NCI-H1092 treated with DMSO at 0.1 percent for 48 hours (cell line): ENCODE measurements at places on chromosomes 16 and 17.

GRCh38 chr16:81384006-81384405 is 60.6 kb upstream of the CMIP start:
- DNase-seq, result no peak

DNA sequence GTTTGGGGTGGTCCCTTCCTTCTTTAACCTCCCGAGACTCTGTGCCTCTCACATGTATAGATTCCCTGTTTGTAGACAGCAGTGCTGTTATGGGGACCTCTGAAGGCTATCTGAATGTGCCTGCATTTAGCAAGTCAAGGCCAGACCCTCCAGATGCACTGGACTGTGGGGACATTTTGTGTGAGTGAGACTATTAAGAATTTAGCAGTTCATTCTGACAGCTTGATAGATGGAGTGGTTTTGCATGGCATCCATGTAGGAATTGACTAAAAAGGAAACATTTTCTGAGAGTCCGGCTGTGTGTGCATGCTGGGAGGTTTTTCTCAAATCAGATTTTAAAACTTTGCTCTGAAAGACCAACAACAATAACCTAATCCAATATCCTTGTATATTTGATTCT is 226.3 kb downstream of the MSI2 start:
- DNase-seq, result no peak

GRCh38 chr17:74605361-74605760 is 13.3 kb upstream of the CD300LD start:
- DNase-seq, result no peak

- no peak for DNase-seq
Measured at GRCh38 chr16:28986046-28986445, 1.2 kb downstream of the LAT start.

DNA sequence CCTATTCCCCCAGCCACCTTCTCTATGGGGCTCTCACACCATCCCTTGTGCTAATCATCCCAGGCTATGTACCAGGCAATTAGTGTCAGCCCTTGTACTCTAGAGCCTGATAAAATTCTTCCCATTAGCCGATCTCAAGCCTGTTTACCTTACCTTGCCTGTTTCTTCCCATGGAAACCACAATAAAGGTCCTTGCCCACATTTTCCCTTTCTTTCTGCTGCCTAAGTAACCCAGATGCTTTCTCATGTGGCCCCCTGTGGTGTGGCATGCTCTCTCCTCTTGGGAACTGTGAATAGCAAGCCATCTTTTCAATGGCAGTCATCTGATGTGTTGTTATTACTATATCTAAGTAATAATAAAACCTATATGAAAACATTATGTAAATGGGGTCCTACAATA is 265.8 kb upstream of the ELAC2 start:
- DNase-seq, result no peak

DNA sequence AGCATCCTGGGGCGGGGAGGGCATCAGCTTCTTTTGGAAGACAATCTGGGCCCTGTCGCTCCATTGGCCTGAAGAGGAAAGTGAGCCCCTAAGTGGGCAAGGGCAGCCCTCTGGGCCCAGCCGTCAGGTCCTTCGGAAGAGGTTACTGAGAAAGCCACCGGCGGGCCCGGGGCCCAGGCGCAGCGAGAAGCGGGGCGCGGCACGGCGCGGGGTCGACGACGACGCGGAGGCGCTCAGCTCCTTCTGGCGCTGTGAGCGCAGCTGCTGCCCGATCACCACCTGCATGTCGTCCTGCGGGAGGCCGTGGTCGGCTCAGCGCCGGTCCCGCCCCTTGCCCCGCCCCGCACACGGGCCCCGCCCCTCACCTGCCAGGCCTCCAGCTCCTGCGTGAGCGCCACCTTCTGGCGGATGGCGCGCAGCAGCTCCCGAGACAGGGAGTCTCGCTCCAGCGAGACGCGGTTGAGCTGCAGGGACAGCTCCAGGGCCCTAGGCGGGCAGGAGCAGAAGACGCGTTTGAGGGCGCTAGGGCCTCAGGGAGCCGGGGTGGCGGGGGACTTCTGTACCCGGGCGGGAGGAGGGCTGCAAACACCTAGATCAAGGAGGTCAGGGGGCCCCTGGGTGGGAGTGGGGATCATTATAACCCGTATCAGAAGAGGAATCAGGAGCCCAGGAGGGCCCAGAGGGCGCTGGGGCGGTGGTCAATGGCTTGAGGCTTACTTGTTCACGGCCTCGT is 4.3 kb downstream of the THOC6 start:
- peak; percentile 75 for DNase-seq

DNA sequence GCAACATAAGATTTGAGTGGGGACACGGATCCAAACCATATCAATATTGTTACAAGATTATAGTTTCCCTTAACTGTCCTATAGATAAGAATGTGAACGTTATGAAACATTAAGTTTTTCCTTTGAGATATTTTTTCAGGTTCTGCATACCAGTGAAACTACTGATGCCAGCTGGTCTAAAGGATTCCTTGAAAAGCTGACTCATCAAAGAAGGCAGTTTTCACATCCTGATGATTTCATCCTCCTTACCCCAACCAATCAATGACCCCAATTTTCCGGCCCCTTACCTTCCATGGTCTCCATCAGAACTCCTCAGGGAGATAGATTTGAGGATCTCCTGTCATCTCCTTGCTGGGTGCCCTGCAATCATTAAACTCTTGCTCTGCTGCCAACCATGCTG is 64.1 kb upstream of the HS3ST4 start:
- DNase-seq, result no peak
